CD4-positive, alpha-beta T cell treated with Interleukin-12 subunit alpha and Interleukin-12 subunit beta, for 1 hour (primary cell): ENCODE measurements at places on chromosomes 3 and 15.

- no peak for DNase-seq
Observed at GRCh38 chr3:149640976-149641728, 16.7 kb downstream of the WWTR1 start.

DNA sequence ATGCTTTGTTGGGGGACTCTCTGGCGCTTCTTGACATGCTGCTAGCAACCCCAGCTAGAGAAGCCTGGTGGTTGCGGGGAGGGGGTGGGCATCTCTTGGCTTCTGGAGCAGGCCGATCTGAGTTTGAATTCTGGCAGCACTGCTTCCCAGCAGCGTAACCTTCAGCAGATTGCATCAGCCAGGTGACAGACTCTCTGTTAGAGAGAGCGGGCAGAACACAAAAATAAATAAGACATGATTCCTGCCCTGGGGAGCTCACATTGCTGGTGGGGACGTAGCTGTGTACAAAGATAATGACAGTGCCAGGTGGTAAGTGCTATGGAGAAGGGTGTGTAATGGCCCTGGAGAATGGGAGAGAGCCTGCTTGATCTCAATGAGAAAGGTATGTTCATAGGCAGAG, 87.4 kb downstream of the THSD4 start:
- DNase-seq: no peak

DNA sequence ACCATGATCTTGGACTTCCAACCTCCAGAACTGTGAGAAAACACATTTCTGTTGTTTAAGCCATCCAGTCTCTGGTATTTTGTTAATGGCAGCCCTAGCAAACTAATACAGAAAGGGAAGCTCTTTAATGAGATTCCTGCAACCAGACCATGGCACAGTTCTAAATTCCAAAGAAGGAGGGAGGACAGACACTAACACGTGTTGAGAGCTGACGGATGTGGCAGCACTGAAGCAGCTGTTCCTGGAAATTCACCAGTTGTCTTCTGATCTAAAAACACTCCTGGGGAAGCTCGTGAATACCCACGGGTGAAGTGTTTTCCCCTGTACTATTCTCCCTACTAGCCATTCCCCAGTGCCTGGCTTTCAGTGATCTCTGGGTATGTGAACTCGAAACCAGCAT, 56.7 kb downstream of the RPL22L1 start:
- DNase-seq: no peak

DNA sequence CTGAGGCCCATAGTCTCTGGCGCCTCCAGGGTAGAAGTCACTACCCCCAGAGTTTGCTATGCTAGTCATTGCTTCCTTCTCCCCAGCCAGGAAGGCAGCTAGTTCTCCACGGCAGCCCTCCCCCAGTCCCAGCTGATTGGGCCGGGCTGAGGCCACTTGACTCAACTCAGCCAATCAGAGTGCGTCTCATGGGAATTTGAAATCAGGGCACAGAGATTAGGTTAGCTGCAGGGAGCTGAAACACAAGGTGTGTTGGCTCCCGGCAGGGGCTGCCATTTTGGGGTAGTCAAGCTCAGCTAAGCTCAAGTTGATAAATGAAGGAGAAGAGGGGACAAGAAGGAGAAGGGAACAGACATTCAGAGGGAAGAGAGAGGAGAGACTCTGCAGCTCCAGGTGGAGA, 32.8 kb downstream of the LINGO1 start:
- no peak for DNase-seq

- DNase-seq: no peak
Observed at GRCh38 chr15:31782951-31783350, 247.4 kb upstream of the CHRNA7 start.
